Spinal cord (tissue), 10 donors: ENCODE measurements at places on chromosomes 5 and 9. TPM values are rescaled to one million over a fixed set of nuclear protein-coding genes. Genes with fewer than 3 reads are reported as not detected.

DNA sequence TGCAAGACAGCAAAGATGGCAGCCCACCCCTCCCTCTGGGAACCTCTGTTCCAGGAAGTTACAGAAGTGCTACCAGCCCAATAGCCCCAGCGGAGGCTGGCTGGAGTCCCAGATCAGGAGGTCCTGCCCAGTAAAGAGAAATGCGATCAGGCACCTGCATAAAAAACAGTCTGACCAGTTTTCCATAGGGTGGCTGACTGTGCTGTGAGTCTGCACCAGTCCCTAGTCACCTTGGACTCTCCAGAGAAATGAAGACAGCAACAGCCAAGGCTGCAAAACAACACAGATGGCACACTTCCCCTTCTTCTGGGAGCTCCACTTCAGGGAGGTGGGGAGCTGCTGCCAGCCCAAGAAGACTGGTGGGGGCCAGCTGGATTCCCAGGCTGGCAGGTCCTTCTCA lies 265.5 kb upstream of the PCSK5 start:
- no peak for DNase-seq

- DNase-seq: no peak
Measured at GRCh38 chr9:37187713-37188439, 67.5 kb downstream of the ZCCHC7 start.

DNA sequence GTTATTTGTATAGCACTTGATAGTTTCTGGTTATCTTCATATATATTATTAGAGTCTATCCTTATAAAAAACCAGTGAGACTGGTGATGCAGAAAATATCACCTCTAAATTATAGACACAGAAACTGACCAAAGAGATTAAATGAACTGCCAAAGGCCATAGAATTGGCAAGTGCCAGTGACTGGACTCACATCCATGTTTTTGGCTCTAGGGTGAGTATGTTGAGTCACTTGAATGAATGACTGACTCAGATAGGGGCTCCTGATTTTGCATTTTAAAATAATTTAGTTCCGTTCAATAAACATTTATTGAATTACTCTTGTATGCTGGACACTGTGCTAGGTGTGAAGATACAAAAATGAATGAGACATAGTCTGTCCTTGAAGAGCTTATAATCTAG lies 70.7 kb downstream of the NR2F1 start:
- DNase-seq: no peak

GRCh38 chr9:88508326-88508725 lies 26.7 kb upstream of the NXNL2 start:
- no peak for DNase-seq

GRCh38 chr9:99000476-99001395 lies 57.0 kb downstream of the COL15A1 start:
- DNase-seq: peak; percentile 73

GRCh38 chr9:121989010-121989409 lies 104.1 kb downstream of the TTLL11 start:
- DNase-seq: no peak

GRCh38 chr9:88748566-88749261 lies 213.7 kb downstream of the NXNL2 start:
- no peak for DNase-seq

DNA sequence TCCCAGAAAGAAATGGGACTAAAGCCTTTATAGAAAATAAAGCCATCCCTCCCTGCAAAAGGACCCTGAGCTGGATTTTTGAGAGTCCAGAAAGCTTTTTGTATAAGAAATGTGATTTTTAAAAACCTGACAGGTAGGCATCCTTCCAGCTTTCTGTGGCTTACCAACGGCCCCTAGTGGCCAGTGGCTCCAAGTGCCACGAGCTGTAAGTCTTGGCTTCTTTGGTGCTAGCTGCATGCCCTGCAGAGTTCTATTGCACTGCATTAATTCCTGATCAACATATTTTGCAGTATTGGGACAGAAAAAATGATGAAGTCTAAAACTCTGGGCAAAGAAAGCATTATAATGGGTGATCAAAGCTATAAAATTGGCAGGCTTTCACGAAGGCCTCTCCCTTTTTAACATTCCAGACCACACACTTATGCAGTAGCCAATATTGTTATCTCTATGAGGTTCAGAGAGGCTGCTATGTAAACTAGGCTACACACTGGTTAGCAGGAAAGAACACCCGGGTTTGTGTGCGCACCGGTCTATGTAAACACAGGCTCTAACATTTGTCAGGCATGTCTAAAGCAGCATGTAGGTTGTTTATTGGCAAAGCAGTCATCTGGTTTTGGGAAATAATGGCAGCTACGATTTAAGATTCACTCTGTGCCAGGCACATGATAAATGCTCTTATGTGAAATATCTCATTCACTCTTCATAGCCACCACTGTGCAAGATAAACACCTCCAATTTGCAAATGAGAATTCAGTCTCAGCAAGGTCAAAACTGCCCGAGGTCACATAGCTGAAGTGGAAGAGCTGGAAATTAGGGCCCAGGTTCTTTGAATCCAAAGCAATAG lies 55.2 kb downstream of the NMUR2 start:
- peak; percentile 59 for DNase-seq

DNA sequence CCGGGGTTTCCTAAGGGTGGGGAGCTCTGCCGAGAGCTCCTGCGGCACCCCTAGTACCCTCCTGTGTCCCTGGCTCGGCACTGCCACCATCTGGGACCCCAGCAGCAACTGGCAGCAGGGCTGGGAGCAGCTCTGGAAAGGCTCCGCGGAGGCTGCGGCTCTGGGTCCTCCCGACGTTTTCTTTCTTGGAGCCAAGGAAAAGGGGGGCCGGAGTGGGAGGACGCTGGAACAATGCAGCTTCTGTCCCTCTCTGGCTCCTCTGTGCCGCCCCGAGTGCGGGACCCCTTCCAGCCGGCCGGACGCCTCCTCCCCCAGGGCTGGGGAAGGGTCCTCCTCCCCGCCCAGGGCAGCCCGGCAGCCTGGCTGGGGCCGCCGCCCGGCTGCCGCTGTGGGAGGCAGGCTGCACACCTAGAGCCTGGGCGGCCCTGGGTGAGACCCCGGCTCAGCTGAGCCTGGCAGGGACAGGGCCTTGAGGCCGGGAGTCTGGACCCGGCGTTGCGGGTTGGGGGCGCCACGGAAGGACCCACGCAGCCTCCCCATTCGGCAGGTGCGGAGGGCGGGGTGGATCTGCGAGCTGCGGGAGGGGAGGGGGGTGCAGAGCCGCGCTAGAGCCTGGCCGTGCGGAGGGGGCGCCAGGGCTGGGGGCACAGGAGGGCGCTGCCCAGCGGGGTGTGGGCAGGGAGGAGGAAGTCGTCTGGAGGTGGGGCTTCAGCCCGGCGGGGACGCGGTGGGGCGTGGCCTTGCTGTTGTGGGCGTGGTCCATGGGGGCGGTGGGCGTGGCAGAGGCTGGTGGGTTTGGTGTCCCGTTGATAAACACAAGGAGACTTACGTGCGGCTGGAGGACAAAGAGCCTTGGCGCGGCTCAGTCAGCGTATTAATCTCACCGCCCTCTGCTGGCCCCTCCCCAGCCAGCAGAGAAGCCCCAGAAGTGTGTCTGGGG lies 15.1 kb downstream of the GPSM1 start:
- DNase-seq: peak; percentile 95

DNA sequence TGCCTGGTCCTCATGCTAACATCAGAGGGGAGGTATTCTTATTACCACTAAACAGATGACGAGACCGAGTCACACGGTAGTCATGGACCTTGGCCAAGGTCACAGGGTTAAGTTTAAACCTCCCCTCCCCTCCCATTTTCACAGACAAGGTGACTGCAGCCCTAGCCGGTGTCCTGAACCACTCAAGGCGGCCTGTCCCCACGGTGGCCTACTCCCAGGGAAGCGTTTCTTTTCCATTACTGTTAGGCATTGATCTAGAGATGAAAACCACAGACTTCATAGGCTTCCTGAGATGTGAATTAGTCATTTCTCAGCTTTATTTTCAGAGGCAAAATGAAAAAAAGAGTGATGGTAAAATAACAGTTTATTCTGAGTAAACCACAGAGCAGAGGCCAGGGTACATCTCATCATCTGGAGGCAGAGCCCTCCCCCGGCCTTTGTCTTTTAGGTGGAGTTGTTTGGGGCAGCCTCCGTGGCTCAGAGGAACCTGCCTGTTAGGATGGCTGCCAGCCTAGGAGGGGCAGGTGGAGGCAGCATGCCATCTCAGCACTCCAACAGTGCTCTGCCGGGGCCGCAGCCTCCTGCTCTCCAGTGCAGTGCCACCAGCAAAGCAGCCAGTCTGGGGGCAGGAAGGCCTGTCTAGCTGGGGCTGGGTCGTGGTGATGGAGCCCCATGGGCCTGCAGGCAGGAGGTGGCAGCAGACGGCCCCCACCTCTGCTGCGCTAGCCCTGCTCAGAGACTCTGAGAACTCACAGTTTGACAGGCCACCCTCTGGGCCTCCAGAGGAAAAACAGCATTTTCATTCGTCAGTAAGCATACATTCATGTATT lies 71.2 kb downstream of the RAPGEF1 start:
- no peak for DNase-seq

DNA sequence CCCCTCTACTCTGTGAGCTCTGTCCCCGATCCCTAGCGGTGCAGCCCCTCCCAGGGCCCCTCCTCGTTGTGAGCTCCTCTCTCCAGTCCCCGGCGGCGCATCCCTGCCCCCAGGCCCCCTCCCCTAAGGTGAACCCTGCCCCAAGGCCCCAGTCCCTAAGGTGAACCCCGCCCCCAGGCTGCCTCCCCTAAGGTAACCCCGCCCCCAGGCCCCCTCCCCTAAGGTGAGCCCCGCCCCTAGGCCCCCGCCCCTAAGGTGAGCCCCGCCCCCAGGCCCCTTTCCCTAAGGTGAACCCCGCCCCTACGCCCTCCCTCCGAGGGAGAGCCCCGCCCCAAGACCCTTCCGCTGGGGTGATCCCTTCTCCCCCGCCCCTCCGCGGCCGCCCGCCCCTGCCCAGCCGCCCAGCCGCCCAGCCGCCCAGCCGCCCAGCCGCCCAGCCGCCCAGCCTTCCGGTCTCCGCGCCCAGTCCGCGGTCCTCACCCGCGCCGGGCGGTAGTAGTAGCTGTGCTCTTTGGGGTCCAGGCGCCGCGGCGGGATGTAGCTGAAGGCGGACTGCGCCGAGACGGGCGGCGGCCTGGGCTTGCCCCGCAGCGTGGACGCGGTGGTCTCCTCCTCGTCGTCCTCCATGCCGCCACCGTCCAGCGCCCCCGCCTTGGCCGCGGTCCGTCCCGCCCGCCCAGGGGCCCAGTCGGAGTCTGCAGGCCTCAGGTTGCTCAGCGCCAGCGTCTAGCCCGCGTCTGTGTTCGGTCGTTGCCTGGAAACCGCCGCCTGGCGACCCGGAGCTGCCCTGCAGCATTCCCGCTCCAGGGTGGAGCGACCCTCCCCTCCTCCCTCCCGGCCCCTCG lies at the start of gene CFAP90:
Gene CFAP90 (minus strand): TSS at position 739 of the 845 bp plus-strand sequence. CDS start 112 bp downstream, at position 627.
- peak; percentile 35 for DNase-seq

The FBXL7 gene
- total RNA-seq: 21.2 TPM
